Left colon (tissue), 2 donors: ENCODE measurements at places on chromosomes 3 and 15.

GRCh38 chr15:70704166-70704565 is 59.2 kb downstream of the UACA start:
- no peak for DNase-seq

GRCh38 chr3:88991496-88991895 is 115.9 kb upstream of the EPHA3 start:
- no peak for DNase-seq

- no peak for DNase-seq
Measured at GRCh38 chr15:76309601-76310330, 1.5 kb downstream of the ETFA start.

- no peak for DNase-seq
Measured at GRCh38 chr3:176615826-176616225, 581.5 kb downstream of the TBL1XR1 start.

DNA sequence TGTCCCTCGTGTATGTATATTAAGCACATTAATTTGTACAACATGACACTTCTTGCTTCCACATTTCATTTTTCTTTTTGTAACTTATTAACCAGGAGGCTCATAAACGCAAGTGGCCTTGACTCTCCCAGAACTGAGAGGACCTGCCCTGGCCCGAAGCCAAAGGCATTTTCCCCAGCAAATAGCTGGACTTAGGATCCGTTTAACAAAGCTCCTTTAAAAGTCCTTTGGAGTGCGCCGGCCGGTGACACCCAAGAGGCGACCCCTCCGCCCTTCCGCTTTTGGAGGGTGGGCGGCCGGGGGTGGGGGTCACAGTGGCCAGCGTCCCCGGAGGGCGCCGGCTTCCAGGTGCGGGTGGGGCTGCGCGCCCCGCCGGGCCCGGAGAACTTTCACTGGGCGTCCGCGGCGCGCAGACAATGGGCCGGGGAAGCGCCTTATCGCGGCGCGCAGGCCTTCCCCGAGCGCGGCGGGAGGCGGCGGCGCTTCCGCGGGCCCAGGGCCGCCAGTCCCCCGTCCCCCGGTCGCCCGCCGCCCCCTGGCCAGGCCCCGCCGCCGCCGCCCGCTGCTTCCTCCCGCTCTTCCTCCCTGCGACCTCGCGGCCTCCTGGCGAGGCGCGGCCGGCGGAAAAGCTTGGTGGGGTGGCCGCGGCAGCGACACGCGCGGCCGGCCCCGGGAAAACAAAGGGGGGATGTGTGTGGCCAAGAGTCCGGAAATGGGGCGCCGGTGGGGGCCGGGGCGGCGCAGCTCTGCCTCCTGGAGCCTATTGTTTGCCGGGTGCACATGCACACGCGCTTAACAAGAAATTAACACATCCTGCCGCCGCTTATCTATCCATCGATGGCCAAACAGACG is 613.4 kb downstream of the MCTP2 start:
- DNase-seq = peak; percentile 89

- peak; percentile 90 for DNase-seq
Measured at GRCh38 chr15:74889883-74890664, at the start of gene MPI. Gene MPI (plus strand): TSS chr15:74890042. CDS start chr15:74890074, 32 bp downstream.

GRCh38 chr3:134918441-134918840 is 123.4 kb downstream of the EPHB1 start:
- no peak for DNase-seq

DNA sequence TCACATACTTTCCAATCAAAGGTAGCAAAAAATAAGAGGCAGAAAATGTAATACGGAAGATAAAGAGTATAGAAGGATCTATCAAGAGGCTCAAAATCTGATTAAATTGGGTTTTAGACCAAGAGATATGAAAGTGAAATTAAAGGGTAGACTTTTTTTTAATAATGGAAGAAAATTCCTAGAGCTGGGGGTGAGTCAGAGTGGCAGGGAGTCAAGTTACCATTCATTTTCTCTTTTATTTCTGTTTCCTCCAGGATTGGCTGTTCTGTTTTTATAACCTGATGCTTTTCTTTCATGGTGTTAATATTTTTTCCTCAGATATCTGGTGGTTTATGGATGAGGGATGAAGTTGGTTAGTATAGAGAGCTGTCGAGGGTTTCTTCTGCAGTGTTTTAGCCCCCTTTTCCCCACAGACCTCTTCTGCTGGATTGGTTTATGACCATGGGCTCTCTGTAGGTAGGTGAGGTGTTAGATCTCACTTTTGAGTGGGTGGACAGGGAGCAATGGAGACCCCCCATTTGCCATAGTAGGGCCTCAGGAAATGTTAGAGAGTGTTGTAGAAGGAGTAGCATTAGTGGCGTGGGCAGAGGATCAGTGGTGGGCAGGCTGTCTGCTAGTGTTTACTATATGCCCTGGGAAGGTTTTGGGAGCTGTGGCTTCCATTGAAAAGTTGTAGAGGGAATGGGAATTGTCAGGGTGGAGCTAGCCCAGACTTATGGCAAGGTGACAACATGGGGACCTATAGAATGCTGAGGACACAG is 201.6 kb upstream of the GOLGA6L4 start:
- DNase-seq = no peak

GRCh38 chr3:187361835-187362234 is 6.3 kb upstream of the RTP4 start:
- DNase-seq = no peak

DNA sequence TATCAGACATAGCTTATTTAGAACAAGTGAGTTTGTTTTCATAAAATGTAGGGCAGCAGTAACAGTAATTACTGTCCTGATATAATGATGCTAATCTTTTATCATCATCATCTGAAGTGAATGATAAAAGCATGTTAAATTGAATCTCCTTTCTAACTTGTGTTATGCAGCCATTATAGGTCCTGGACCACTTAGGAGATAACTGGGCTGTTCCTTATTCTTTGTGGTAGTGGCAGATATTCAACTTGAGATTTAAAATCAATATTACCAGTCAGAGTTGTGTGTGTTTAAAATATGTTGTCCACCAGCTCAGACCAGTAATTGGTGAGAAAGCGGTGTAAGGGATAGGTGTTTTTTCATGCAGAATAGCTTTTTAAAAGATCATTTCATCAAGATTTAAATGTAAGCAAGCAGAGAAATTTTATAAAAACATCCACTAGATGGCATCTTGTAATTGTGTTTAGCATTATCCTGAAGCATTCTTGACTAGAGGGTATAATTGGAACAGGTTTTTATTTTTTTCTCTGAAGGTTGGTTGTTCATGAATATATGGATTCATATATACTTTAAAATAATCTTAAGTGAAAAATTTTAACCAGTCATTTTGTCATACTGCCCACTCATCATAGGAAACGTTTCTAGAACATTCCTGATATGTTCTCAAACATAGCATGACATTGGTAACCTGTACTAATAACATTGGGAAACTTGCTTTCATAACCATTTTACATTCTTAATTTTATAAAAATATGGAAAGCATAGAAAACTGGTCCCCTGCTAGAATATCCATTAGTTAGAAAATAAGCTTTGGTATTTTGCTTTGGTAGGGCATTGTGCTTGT is 153.9 kb downstream of the BBX start:
- DNase-seq = no peak

GRCh38 chr3:14898929-14899328 is 48.5 kb upstream of the NR2C2 start:
- no peak for DNase-seq

DNA sequence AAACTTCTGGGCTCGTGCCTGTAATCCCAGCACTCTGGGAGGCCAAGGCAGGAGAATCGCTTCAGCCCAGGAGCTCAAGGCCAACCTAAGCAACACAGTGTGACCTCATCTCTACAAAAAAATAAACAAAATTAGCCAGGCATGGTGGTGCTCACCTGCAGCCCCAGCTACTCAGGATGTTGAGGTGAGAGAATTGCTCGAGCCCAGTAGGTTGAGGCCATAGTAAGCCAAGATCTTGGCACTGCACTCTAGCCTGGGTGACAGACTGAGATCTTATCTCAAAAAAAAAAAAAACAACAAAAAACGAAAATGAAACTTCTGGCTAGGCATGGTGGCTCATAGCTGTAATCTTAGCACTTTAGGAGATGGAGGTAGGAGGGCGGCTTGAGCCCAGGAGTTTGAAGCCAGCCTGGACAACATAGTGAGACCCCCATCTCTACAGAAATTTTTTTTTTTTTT is 53.7 kb downstream of the PIK3CB start:
- no peak for DNase-seq

- DNase-seq = no peak
Measured at GRCh38 chr3:160478338-160478737, 28.8 kb upstream of the TRIM59 start.

GRCh38 chr3:52247409-52248164 is 2.0 kb downstream of the PPM1M start:
- DNase-seq = no peak
